ENCODE measurements at places on chromosomes 16 and 17.
A peak's percentile ranks its signal among the peaks of the same experiment; 100 is the strongest.

DNA sequence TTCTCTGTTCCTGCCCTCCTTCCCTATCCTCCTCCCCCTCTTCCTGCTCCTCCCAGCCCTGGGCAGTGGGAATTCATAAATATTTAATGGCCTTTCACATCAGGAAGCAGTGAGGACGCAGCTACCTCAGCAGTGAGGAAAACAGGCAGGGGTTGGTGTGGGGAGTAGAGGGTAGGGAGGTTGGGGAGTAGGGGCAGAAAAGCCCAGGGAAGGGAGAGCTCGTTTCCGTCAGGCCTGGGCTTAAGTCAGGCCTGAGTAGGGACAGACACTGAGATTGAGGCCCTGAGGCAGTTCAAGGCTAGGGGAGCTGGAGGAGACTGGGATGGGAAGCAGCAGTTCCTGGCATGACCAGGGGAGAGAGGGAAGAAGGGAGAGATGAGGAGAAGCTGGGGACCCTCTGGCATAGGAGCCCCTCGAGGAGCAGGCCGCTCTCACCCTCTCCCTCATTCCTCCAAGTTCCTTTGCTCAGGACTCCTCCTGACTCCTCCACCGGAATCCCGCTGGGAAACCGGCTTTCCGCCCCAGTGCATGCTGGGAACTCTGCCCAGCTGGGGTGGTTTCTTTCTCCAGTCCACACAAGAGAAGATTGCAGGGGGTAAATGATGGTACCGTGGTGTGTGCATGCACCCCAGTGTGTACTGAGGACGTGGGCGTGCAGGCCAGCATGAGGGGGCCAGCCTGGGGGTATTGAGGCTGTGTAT is 6.2 kb downstream of the SAMD14 start:
- DNase-seq: no peak

GRCh38 chr16:57721356-57722209 is 14.0 kb upstream of the KATNB1 start:
- no peak for DNase-seq

DNA sequence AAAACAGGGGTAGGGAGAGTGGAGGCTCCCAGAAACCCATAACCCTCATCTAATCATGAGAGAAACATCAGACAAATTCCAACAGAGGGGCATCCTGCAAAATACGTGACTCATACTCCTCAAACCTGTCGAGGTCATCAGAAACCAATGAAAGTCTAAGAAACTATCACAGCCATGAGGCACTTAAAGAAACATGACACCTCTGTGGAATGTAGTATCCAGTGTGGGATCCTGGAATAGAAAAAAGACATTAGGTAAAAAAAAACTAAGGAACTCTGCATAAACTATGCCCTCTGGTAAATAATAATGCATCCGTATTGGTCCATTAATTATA is 16.4 kb downstream of the CDH5 start:
- DNase-seq: no peak

- no peak for DNase-seq
Observed at GRCh38 chr16:53528797-53529196, 25.8 kb upstream of the AKTIP start.

GRCh38 chr17:79220713-79221291 is 146.2 kb downstream of the ENGASE start:
- no peak for DNase-seq

DNA sequence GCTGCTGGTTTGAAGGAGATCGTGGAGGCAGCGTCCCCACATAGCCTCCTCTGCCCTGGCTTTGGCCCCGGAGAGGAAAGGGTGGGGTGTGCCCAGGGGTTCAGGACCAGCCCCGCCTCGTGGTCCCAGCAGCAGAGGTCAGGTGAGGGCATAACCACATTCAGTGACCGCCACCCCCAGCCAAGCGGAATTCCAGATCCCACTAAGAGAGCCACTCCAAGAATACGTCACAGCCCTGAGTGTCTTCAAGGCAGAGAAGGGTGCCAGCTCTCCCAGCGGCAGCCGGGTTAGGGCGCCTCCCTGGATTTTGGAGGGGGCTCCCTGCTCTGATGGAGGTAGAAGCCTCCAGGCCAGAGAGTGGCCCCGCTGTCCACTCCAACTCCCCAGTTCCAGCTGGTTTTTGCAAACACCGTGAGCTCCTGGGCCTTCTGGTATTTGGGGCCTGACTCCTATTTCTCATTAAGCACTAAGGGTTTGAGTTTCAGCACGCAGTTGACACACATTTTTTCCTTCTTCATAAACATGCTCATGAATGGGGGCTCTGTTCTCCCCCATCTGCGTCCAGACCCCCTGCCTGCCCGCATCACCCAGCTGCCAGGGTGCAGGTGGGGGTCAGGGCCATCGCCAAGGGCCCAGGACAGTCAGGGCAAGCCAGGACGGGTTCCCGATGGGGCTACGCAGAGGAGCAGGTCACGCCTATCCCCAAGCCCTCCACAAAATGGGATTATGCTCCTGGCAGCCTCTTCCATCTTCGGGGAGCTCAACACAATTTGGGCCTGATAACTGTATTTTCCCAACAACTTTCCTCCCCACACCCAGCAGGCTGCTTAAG is 98.4 kb upstream of the PLCG2 start:
- no peak for DNase-seq

DNA sequence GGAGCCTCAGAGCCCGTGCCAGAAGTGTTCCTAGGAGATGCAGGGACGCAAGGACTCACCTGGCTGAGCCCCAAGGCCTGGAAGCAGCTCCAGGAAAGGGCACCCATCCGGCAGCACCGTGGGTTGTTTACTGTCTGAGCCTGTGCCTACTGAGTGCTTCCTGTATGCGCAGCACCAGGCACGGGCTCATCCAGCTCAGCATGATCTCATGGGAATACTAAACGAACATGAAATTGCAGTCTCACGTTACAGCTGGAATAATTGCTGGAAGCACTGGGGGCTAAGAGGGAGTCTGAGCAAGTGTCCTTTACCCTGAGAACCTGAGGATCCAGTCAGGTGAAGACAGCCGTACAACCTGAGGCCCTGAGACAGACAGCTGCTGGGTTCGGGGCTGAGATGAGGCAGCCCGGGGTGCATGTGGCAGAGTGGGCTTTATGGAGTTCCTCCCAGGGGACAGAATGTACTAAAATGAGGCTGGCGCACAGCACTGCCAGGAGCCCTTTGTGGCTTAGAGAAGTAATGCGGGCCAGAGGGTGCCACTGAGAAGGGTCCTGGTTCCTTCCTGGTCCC is 5.4 kb downstream of the CTRL start:
- no peak for DNase-seq

DNA sequence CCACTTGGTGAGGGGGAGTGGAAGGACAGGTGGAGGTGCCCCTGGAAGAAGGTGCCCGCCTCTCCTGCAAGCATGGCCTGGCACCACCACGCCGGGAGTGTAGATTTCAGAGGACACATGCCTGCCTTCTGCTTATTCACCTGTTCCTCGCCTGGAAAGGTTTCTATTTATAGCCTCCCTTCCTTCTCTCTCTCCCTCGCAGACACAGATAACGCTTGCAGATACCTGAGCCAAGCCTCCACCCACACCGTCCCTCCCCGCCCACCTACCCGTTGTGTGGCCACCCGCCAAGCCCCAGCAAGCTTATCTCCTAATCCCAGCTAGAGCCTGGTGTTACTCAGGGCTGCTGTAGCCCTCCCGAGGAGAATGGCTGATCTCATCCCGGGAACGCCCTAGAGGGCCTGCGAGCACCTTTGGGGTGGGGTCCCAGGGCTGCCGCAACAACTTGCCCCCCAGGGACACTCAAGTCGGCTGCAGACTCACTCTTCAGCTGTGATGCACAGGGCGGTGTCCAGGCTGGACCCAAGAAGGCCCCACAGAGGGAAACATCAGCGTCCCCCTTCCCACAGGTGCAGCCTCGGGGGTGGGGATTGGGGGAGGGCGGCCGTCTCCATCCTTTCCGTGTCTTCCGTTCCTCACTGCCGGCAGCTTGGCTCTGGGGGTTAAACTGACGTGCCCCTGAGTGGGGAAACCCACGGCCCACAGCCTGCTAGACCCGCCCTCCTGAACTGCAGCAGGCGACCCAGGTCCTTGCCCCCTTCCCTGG is 1.9 kb upstream of the SNAI3 start:
- no peak for DNase-seq

- DNase-seq: no peak
Observed at GRCh38 chr16:47728205-47728604, 267.1 kb downstream of the PHKB start.

GRCh38 chr17:39016193-39017153 is 49.3 kb upstream of the FBXO47 start:
- DNase-seq: no peak

DNA sequence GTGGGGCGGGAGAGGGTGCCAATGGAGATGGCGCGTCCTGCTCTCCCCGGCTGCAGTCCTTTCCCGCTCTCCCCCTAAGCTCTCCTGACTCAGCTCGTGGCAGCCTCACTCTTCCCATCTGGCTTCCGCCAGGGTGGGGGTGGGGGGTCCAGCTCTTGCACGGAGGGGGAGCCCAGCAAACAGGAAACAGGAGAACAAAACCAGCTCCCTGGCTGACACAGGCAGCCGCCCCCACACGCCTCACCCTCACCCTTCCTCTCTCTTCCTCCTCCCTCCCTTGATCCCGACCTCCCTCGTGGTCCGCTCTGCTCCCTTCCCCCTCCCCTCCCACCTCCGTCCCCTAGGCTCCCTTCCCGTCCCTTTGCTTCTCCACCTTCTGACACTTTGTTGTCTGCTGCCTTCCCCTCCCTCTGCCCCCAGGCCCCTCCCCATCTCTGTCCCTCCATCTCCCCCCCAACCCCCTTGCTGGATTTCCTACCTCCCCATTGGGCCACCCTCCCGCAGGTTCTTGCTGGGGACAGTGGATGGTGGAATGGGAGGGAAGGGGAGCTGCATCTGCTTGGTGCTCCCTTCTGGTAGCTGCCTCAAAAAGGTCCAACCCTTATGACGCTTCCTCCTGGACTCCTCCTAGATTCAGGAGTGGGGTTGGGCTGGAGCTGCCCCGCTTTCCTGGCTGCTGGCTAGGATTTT is 23.7 kb downstream of the ARHGAP23 start:
- no peak for DNase-seq

DNA sequence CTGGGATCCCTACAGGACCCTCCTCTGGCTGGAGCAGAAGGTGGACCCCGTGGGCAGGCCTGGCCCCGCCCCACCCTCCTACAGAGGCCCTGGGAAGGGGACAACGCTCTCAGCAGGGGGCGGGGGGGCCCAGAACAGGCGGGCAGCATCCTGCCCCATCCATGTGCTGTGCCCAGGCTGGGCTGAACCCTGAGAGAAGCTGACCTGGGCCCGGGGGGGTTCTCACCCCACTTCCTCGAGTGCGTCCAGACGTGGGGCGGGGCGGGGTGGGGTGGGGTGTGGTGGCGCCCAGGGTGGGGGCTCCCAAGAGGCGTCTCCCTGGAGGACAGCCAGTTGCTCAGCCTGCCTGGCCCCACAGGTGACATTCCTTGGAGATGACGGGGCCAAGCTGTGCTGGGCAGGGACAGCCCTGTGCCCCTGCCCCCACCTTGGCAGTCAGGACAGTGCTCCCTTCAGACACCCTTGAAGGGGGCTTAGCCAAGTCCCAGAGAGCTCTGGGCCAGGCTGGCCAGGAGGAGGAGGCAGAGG is 390 bp upstream of the UNC13D start:
- DNase-seq: peak; percentile 28

DNA sequence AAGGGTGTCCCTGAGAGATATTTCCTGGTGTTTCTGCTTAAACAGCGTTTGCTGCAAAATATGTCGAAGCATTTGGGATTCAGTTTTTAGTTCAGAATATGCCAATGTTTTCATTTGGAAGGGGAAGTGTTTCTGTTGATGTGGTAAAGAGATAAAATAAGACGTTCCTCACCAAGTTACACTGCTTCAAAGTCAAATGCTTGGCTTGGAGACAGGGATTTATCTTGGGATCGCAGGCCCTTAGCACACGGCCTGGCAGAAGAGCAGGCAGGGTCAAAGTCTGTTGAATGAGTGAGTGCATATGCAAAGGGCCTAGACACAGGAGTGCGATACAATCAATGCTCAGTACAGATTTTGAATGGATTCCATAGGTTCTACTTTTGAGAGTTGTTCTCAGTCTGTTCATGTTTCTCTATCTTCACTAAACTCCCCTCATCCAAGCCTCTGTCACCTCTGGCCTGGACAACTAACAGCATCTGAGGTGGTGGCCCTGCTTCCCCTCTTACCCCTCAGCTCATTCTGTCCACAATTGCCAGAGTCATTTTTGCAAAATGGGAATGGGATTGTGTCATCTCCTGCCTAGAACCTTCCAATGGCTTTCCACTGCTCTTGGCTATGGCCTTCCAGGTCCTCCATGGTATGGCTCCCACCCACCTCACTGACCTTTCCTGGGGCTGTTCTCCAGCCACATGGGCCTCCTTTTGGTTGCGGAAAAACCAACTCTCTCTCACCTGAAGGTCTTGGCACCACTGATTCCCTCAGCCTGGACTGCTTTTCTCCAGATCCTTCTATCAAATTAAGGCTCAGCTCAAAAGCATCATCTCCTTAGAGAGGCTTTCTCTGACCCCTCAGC is 3.2 kb downstream of the DEXI start:
- no peak for DNase-seq

- DNase-seq: no peak
Observed at GRCh38 chr17:75832164-75832651, 12.0 kb downstream of the UNC13D start.

DNA sequence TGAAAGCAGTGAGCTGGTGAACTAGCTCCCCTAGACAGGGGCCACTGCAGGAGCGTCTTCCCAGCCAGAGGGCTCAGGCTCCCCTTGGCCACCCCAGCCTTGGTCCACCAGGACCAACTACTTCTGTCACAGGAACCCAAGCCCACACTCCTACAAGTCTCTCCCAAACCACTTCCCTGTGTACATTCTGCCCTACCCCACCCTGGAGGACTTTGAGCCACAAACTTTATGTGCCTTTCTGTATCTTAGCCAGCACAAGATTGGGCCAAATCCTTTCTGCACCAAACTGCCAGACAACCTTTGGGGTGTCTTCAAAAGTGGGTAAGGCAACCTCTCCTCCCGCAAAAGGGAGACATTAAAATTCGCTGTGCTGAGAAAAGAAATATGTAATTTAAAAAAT is 31.6 kb downstream of the EFCAB5 start:
- no peak for DNase-seq

DNA sequence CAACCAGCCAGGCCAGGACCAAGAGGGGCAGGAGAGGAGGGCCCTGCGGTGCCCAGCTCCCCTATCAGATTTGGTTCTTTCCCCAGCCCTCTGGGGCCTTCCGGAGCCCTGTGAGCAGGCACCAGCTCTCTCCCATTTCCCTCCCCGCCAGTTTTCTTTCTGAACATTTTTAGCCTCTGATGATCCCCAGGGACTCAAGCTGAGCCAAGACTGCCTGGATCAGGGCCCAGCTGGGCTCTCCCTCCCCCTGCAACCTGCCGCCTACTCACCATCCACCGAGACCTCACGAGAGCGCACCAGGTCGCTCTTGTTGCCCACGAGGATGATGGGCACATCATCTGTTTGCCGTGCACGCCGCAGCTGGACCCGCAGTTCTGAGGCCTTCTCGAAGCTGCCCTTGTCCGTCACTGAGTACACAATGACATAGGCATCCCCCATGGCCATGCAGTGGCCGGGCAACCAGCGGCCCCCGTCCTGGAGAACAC is 2.0 kb downstream of the RRAD start:
- no peak for DNase-seq

- peak; percentile 53 for DNase-seq
Observed at GRCh38 chr16:81873843-81874752, 95.0 kb downstream of the PLCG2 start.

All from stimulated activated naive B cell treated with anti-CD40 and anti-IgM and Interleukin-4, amounts not matched to agents 10 μg/mL and 1 μg/mL and 100 μg/mL, for 72 hours (primary cell).